ENCODE measurements at places on chromosomes 1 and 21.

DNA sequence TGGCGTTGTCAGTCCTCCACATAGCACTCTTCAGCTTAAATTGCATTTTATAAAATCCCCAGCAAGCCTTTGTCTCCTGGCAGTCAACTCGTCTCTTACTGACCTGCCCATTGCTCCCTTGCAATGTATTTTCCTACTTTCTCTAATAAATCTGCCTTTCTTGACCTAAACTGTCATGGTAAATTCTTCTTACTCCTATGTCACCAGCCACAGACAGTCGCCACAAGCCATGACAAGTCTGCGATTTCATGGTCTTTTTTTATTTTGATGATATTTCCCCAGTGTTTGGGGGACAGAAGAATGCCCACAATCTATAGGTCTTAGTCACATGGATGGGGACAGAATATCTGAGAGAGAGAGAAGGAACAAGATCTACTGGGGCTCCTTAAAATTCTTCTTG is 8.4 kb downstream of the IFNAR2 start:
- no peak for DNase-seq

GRCh38 chr1:25727635-25728286 is 72.2 kb upstream of the SELENON start:
- no peak for DNase-seq

DNA sequence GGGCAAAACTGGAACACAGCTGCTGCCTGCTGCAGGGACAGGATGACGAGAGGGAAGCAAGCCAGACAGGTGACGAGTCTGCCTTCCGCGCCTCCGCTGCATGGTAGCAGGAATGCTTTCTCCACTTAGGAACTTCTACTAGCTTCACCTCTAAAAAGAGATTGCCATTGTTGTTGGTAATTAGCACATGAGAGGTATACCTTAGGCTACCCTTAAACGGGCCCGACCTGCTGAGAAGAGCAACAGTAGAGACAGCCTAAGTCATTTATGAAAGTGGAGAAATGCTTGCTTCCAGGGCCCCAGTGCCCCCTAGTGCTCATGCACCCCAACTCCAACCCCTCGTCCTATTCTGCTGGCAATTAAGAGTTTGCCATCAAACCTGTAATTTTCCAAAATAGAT is 96.9 kb upstream of the AKT3 start:
- no peak for DNase-seq

- no peak for DNase-seq
Observed at GRCh38 chr1:17012775-17013490, 1.2 kb upstream of the ATP13A2 start.

GRCh38 chr1:98028800-98029199 is 108.0 kb upstream of the DPYD start:
- no peak for DNase-seq

DNA sequence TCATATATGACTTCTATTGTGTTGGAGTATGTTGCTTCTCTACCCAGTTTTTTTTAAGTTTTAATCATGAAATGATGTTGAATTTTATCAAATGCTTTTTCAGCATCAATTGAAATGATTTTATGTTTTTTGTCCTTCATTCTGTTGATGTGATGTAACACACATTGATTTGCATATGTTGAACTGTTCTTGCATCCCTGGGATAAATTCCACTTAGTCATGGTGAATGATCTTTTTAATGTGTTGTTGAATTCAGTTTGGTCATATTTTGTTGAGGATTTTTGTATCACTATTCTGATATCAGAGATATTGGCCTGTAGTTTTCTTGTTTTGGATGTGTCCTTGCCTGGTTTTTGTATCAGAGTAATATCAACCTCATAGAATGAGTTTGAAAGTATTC is 46.6 kb upstream of the CD55 start:
- DNase-seq: no peak

DNA sequence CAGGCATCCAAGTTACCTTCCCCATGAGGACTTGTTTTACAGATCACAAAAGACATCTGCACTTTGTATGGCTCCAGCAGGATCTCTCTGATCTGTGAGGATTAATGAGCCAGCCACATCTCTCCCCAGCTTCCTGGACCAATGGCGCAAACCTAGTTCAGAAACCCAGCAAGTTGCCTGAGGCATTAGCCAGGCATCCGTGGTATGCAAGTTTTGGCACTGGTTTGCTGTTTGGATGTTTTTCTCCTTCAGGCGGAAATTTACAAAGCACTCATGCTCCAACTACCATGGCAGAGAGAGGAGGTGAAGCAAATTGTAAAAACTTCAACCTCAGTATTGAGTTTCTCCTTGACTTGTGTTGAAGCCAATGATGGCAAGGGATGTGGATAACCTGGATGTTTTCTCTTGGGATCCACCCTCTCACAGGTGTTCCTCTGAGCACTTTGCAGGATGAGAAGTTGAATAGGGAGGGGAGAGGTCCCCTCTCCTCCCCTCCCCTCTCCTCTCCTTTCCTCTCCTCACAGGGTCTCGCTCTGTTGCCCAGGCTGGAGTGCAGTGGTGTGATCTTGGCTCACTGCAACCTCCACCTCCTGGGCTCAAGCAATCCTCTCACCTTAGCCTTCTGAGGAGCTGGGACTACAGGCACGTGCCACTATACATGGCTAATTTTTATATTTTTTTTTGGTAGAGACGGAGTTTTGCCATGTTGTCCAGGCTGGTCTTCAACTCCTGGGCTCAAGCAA is 25.6 kb upstream of the ENO1 start:
- no peak for DNase-seq

DNA sequence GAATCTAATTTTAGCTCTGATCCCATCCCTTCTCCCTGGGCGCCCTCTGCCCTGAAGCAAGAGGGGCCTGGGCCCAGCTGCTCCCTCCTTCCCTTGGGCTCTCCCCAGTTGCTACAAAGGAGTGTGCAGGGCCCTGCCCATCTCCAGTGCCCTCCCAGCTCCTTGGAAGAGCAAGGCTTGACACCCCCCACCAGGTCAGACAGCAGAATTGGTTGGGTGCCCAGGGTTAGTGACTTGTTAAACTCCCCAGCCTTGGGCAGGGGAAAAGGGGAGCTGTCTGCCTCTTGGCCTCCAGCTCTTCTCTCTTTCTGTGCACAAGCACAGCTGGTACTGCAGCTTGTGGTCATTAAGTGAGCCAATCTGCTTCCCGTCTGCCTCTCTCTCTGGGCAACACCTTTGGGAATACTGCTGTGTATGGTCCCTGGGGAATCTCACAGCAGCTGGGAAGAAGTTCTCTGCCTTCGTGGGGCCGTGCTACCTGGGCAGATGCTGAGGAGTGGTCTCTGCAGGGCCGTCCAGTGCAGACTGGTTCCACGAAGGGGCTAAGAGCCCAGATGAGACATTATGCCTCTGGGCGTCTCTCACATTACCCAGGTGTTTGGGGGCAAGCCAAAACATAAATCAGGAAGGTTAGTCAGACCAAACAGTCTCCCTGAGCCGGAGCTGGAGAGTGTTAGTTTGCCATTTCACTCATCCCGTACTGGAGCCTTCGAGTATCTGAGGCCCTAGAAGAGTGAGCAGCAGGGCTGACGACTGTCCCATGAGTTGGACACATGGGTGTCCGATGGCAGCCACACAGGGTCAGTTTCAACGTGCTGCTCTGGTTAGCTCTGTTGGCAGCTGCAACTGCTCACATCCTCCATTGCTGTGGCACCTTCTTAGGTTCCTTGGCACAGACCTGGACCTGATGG is 37.3 kb downstream of the TMEM53 start:
- DNase-seq: no peak

DNA sequence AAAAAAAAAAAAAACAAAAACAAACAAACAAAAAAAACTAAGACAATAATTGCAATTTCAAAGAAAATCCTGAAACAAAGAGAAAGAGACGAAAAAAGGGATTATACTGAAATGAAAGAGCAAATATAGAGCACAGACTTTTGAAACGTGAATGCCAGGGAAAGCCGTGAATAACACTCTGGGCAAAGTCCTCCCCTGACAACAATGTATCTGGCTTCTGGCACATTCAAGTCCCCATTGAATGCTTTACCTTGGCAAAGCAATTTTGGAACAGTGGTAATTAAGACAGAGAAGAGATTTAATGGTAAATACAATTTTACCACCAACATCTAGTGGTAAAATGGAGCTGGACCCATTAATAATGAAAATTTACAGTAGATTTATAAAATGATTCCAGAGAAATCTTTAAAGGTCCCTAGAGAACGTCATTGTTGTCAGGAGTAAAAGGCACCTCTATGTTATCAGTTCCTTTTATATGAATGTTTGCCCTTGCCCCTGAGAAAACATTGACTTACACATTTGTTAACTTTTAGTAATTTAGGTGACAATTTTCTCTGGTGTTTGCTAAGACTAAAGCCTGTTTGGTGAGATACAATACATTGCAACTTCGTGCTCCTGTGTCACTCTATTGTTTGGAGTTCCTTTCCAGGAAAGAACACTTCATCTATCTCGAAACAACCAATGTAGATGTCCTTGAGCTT is 89.7 kb downstream of the GREM2 start:
- DNase-seq: no peak

DNA sequence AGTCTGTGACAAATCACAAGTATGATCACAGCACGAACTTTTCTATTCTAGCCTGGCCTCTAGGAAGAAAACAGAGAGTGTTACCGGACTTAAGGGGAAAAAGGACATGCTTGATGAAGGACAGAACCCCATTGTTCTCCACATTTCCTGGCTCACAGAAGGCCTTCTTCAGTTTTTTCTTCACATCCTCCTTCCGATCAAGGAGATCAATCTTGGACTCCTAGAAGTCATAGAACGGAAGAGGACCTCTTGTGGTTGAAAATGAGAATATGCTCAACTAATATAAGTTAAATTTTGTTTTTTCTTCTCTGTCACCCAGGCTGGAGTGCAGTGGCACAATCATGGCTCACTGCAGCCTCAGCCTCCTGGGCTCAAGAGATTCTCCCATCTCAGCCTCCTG is 30.3 kb downstream of the YARS1 start:
- no peak for DNase-seq

GRCh38 chr1:201501144-201501543 is 5.8 kb downstream of the CSRP1 start:
- DNase-seq: no peak

- DNase-seq: no peak
Observed at GRCh38 chr1:224430511-224431113, 4.0 kb downstream of the WDR26 start.

DNA sequence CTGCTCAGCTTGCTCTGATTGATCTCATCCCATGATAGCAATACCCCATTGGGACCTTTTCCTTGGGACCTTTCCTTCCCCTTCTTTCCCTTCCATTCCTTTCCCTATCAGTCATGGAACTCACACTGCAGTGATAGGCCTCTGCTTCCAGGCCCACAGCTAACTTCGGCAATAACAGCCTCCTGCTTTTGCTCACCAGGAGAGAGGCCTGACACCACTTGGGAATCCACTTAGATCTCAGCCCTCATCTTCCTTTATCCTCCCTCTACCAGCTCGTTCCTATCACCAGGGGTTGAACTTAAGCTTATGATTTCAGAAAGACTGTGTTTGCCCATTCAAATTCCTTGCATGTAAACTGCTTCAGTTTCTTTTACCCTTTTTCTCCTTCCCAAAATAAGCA is 11.0 kb upstream of the TIPRL start:
- DNase-seq: no peak

- DNase-seq: no peak
Observed at GRCh38 chr1:218488986-218489385, 143.8 kb downstream of the TGFB2 start.

DNA sequence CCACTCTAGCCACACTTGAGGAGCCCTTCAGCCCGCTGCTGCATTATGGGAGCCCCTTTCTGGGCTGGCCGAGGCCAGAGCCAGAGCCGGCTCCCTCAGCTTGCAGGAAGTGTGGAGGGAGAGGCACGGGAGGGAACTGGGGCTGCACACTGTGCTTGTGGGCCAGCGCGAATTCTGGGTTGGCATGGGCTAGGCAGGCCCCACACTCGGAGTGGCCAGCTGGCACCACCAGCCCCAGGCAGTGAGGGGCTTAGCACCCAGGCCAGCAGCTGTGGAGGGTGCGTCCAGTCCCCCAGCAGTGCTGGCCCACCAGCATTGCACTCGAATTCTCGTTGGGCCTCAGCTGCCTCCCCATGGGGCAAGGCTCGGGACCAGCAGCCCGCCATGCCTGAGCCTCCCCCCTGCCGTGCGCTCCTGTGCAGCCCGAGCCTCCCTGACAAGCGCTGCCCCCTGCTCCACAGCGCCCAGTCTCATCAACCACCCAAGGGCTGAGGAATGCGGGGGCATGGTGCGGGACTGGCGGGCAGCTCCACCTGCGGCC is 785.9 kb upstream of the TPTE start:
- DNase-seq: no peak

Measured in neural crest cell (in vitro differentiated cells).